ENCODE measurements at places on chromosomes 13 and 19. TPM values are rescaled to one million over a fixed set of nuclear protein-coding genes. Genes with fewer than 3 reads are reported as not detected.

The ANKRD10 gene
- polyA plus RNA-seq, result 138 TPM

The ITGBL1 gene
- 1.6 TPM for polyA plus RNA-seq

The PLK5 gene
- polyA plus RNA-seq, result 0.23 TPM

The DNAJC15 gene
- 10.2 TPM for polyA plus RNA-seq

The ZNF784 gene
- polyA plus RNA-seq, result 12.9 TPM

The SIGLEC12 gene
- not detected for polyA plus RNA-seq

The FXYD1 gene
- polyA plus RNA-seq, result 9.3 TPM

The SERPINE3 gene
- not detected for polyA plus RNA-seq

The MBD3L2 gene
- not detected for polyA plus RNA-seq

The LENG9 gene
- 12.1 TPM for polyA plus RNA-seq

The PPP2R1A gene
- polyA plus RNA-seq, result 89.1 TPM

The KLK7 gene
- polyA plus RNA-seq, result not detected

The ATP4A gene
- polyA plus RNA-seq, result 6.0 TPM

The IRS2 gene
- polyA plus RNA-seq, result 2.8 TPM

The NKPD1 gene
- polyA plus RNA-seq, result 0.33 TPM

The ZNF577 gene
- 10.7 TPM for polyA plus RNA-seq

The PSG4 gene
- 3.0 TPM for polyA plus RNA-seq

The ZNF540 gene
- 5.5 TPM for polyA plus RNA-seq

The STOML3 gene
- polyA plus RNA-seq, result not detected

The PNMA8C gene
- 0.61 TPM for polyA plus RNA-seq

The PDX1 gene
- 15.7 TPM for polyA plus RNA-seq

The PCSK4 gene
- 11.5 TPM for polyA plus RNA-seq

The RFPL4A gene
- polyA plus RNA-seq, result not detected

The NANOS3 gene
- polyA plus RNA-seq, result 3.1 TPM

The NLRP5 gene
- polyA plus RNA-seq, result not detected

The OR7D2 gene
- polyA plus RNA-seq, result 0.04 TPM

The RGL3 gene
- 152 TPM for polyA plus RNA-seq

The HPN gene
- 238 TPM for polyA plus RNA-seq

The C19orf85 gene
- polyA plus RNA-seq, result not detected

The SPACA4 gene
- 0.12 TPM for polyA plus RNA-seq

The GPR180 gene
- 1.0 TPM for polyA plus RNA-seq

The JAK3 gene
- 2.9 TPM for polyA plus RNA-seq

The CAB39L gene
- 2.7 TPM for polyA plus RNA-seq

The BLVRB gene
- polyA plus RNA-seq, result 47.6 TPM

The ALG5 gene
- polyA plus RNA-seq, result 49.5 TPM
